ENCODE measurements at places on chromosomes 5 and 9.

GRCh38 chr5:2921176-2921575, 169.7 kb upstream of the IRX2 start:
- DNase-seq, result no peak

GRCh38 chr9:77985996-77986395, 45.6 kb downstream of the GNAQ start:
- DNase-seq, result no peak

GRCh38 chr5:150514708-150515211, 6.8 kb downstream of the NDST1 start:
- DNase-seq, result no peak

DNA sequence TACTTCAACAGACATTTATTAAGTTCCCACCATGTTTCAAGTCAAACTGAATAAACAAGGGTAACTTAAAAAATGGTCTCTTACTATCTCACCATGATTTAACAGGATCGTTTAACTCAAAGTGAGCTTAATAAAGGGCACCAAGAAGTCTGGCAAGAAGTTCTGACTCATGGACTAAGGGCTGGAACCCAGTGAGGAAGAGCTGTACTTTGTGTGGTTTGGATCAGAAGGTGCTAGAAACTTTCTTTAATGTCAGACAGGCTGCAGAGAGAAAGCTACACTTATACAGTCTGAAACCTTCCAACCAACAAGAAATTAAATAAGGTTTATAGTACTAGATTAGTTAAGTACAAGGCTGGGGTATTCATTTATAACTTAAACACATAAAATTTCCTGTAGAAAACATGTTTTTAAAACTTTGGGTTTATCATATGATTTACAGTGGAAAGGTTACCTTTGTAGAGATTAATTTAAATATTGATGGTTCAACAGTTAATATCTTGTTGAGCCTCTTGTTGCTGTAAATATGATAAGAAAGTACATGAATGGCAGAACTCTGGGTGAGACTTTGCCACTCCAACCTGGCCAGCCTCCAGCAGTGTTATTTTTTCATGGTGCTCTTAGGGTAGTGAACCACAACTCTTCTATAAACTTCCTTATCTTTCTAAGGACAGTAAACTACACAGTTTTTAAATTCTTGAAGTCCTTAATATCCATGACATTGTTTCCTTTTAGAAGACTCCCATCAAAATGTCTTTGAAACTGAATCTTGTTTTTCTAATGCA, 162.8 kb downstream of the MAN2A1 start:
- no peak for DNase-seq

GRCh38 chr5:5101676-5102075, 38.5 kb upstream of the ADAMTS16 start:
- DNase-seq, result no peak

DNA sequence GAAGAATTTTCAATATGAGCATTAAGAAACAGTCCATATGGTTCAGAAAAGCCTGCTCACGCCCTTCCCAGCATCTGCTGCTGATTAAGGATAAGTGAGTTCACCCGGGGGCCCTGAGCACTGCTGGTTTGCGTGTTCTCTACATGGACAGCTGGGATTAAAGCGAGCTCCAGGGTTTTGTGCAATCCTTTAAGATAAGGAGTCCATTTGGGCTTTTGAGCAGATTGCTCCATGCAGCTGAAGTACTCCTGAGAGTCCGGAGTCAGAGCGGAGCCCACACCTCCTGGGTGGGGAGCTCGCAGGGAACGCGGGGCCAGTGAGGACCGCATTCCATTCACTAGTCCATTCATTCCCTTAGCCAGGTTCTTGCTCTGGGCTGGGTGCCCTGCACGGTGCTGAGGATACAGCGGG, 149.3 kb upstream of the COL5A1 start:
- DNase-seq, result no peak

GRCh38 chr5:76082772-76083554, at the start of gene SV2C:
TSS of gene SV2C (plus strand) at chr5:76083383. CDS start at chr5:76131751, 48,368 bp downstream.
- no peak for DNase-seq

DNA sequence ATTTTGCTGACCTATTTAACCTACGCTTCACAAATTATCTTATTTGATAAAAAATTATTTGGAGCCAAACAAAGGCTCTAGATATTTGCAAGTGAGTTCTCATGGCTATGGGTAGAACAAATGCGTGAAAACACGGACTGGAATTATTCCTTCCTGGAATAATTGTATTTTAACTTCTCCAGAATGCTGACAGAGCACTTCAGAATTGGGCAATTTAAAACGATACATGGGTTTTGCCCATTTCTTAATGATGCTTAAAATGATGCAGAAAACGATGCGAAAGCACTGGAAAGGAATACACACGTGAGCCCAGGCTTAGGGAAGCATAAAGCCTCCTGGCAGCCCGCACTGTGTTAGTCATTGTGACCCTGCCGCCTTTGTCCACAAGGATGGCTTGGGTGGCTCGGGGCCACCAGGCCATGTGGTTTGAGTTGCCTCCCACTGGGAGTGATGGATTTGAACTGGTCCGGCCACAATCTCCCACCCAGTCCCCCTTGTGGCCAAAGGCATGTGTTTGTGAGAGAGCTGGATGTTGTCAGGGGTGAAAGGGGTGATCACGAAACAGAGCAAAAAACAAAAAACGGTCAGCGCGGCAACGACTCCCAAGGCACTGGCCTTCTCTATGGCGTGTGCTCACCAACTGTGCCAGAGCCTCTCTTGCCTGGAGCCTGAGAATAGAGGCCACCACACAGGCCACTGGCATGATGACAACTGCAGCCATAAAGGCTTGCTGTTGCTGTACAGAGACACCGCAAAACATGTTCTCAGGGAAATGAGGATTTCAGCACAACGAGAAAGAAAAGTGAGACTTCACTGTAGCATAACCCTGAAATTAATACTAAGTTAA, 234.2 kb upstream of the ADAMTS16 start:
- DNase-seq, result no peak

GRCh38 chr5:169860585-169860984, 119.7 kb downstream of the INSYN2B start:
- DNase-seq, result no peak

- no peak for DNase-seq
Measured at GRCh38 chr5:1786621-1787471, 12.8 kb downstream of the MRPL36 start.

- no peak for DNase-seq
Measured at GRCh38 chr9:94014920-94015319, 59.8 kb upstream of the BARX1 start.

- DNase-seq, result no peak
Measured at GRCh38 chr5:164746723-164747122, 1241.3 kb downstream of the MAT2B start.

DNA sequence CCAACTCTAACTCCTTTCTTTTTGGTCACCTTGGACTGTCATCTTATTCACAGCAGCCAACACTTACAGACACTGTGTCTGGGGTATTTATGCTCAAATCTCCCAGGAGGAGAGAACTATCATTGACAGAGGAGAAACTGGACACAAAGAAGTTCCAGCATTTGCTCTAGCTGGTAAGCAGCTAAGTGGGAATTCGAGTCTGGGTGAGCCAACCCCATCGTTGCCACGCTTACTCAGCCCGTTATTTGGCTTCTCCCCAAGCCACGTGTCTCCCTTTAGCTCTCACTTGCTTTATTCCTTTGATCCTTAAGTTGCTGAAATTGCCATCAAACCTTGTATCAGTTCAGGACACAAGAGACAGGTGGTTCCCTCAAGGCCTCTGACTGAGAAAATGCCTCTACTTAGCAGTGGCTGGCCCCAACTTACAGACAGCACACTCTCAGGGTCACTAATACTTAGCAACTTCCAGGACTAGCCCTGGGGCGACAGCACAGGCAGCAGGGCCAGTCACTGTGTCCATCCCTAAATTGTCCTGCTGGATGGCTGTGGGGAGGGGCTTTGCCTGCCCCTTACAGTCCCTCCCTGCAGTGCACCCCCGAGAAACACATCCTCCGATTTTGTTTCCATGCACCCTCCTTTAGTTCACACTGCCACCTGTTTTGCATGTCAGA, 1.4 kb downstream of the SLC36A2 start:
- DNase-seq, result no peak

GRCh38 chr5:104297076-104297475, 734.5 kb upstream of the NUDT12 start:
- DNase-seq, result no peak

GRCh38 chr9:96140296-96141127, 161.5 kb downstream of the HSD17B3 start:
- DNase-seq, result no peak

- DNase-seq, result no peak
Measured at GRCh38 chr9:137721479-137721878, 102.7 kb downstream of the EHMT1 start.

- DNase-seq, result no peak
Measured at GRCh38 chr9:20200991-20201431, 412.2 kb upstream of the SLC24A2 start.

DNA sequence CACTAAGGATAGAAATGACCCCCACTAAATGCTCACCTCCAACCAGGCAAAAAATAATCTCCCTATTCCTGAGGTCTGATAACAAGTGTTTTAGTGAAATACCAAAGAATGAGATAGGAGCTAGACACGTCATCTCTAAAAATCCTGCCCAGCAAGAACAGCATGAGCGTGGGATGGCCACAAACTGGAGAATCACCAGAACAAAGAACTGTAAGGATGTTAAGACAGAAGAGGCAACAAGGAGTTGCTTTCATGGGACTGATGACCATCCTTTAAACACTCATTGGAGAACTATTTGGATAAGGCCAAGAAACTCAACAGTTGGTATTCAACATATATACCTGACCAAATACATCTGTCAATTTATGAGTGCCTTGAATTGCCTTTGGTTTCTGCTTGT, 113.7 kb downstream of the RASEF start:
- DNase-seq, result no peak

- DNase-seq, result no peak
Measured at GRCh38 chr5:134289509-134290113, 63.7 kb upstream of the PPP2CA start.
